ENCODE measurements at places on chromosomes 7 and 10.

DNA sequence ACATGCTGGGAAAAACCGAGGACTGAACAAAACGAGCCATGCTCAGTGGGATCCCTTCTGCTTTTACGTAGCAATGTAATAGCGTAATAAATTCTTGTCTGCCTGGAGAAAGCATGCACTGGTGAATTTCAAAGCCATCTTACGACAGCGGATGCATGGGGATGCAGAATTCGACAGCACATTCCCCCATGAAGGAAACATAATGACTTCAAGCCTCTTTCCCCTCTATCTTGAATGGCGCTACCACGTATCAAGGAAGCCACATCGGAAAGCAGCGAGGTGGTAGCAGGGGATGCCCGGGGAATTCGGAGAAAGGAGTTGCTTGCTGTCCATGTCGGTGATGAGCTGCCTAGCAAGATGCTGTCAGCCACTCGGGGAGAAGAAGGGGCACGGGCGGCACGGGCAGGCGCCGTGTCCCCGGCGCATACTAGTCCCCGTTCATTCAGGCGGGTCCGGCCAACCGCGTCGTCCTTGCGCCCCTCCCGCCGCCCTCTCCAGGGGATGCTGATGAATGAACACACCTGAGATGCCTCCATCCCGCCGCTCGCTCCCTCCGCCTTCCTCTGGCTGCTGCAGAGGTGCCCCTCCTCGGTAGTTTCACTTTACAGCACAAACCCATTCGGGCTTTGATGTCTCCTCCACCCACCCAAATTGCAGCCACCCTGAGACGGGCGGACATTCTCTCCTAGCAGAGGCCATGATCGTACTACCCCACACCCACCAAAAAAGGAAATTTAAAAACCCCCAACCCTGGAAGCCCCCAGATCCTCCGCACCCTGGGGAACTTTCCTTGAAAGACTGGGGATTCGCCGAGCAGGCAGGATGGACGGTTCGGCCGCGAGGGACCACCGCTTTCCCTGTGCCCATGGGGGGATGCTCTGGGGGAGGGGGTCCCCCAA, 644 bp downstream of the SORBS1 start:
- DNase-seq, result peak; percentile 61

DNA sequence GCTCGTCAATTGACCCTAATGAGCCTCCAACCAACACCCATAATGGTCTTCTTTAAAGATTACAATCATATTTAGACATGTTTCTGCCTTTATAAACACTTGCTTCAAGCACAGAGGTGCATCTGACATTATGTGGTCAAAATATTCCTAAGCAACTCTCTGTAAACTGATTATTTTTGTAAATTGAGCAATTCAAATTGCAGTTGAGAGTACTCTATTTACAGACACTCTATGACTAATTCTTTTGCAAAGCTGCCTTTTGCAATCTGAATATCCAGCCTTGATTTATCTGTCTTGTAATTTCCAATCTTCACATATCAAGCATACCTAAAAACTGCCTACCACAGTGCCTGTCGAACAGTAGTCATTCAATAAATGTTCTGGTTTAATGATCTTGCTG, 112.0 kb downstream of the PDE1C start:
- DNase-seq, result peak; percentile 40

DNA sequence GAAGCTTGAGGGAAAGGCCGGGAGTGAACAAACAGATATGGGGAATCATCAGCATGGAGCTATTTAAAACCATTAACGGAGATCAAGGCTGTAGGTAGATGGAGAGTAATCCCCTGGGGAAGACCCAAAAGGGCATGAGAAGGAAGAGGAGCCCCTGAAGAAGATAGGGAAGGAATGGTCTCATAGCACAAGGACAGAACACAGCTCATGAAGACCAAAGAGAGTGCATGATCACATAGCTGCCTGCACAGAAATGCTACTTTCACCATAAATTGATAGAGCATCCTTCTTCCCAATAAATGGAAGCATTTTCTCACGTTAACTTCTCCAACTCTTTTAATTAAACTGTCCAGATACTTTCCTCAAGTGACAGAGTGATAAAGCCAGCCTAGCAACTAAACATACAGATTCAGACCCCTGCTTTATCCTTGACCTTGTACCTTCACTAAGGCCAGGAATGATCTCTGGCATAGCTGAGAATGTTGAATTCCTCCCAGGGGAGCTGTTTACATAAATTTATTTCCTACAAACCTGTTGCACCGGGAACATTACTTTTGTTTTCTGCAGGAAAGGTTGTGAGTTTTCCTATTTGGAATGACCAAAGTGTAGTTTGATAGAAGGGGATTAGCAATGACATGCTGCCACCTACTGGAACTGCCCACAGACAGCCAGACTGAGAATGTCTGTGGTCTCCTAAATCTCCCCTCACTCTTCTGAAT, 110.8 kb upstream of the LRGUK start:
- peak; percentile 51 for DNase-seq

DNA sequence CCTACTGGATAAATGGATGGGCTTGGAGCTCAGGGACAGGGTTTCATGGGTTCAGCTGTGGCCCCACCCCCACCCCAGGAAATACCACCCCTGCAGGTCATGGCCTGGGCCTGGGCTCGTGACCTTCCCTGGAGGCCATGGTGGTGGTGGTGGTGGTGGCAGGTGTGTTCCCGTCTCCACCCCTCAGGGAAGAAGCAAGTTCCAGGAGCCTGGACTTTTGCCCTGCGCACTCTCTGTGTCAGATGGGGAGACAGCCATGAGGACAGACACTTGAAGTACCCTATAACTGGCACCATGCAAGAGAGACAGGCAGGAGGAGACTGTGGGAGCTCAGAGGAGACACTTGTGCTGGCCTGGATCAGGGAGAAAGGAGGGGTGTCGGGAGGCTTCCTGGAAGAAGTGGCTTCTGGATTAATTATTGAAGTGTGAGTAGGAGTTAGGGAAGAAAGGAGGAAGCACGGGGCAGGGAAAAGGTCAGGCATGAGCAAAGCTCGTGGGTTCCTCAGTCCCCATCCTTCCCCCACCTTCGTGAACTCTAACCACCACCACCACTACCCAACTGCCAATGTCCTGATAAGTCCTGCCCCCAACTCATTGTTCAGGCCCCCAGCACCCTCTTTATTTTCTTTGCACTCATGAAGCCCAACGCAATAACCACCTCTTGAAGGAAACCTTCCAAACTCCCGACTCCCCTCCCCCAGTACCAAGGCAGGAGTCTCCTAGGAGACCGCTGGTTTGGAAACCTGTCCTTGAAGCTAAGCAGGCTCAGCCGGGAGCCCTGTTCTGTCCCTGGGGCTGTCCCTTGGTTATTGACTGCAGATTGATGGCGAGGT, 8.9 kb downstream of the SH2B2 start:
- DNase-seq, result no peak

GRCh38 chr7:76261931-76262330, 40.5 kb upstream of the HSPB1 start:
- no peak for DNase-seq

DNA sequence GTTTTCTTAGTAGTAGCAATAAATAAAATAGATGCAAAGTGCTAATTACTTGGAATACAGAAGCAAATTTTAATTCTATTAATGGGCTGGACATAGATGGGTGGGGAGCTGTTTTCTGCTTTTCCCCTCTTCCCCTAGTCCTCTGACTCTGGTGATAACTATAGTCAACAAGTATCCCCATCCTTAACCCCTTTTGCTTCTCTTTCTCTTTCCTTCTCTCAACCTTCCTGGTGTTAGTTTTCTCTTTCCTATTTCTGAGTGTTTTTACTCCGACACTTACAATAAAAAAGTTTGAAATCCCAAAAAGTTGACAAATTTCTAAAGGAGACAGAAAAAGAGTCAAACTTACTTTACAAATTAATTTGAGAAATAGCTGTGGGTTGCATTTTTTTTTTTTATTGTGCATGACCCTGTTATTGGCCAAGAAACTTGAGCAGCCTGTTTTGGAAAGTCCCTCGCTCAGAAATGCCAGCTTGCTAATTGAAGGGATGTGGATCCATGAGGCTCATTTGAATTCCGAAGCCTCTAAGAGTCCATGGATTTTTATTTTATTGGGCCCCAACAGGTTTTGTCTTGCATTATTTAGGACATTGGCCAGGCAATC, 2.4 kb downstream of the FAS start:
- peak; percentile 54 for DNase-seq

DNA sequence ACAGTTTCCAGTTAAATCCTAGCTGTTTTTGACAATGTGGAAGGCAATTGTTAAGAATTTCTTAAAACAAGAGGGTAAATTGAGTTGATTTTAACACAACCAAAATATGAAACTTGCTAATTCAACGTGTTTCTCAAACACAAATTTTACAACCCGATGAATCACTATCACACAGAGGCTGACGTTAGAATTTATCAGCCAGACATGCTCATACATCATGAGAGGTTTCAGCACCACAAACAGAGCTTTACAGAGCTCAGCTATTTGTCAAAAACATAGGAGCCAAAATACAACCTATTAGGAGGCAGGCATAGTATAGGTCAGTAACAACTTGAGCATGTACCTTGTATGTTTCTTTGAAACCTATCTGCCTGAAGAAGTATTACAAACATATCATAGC, 36.1 kb downstream of the LRRN3 start:
- peak; percentile 66 for DNase-seq

DNA sequence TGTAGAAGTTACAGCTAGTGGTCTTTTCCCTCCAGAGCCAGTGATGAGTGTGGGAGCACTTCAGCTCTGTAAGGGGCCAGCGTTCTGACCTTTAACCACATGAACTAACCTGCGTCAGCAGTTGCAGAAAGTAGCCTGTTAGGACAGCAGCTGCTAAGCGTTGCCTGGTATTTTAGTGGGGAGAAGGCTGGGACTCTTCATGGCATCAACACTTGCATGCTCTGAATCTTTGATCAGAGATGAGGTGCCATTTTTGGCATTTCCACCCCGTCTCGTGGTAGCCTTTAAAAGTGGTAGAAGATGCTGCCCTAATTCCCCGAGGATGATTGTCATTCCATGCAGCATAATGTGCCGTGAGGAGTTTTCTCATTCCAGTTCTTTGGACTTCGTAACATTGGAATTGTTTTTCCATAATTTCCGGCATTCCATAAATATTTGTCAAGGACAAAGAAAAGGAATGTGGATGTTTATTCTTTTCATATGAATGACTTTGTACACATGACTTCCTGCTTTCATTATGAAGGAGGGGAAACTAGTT, 92.2 kb downstream of the AVL9 start:
- peak; percentile 99 for DNase-seq

DNA sequence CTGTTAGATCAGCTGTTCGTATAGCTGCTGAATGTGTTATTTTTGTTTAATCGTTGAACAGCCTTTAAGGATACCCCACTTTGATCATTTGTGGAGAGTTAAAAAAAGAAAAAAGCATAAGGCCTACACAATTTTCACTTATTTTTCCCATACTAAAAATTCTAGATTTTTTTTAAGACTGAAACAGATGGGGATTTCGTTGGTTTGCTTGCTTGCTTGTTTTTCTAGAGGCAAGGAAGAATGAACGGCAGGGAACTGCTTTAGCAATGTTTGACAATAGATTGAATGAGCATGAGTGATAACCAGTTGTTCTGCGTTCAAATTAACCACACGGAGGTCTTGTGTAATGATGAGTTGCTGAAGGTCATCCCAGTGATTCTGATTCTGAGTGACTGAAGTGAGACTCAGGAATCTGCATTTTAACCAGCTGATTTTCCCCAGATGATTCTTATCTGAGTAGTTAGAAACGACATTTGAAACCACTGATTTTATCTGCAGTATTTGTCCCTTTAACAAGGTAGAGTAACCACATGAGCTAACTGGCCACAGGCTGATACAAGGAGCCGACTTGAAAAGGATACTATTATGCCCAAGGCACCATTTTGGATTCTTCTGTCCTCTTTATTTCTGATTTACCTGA, 85.9 kb downstream of the GPR37 start:
- no peak for DNase-seq

DNA sequence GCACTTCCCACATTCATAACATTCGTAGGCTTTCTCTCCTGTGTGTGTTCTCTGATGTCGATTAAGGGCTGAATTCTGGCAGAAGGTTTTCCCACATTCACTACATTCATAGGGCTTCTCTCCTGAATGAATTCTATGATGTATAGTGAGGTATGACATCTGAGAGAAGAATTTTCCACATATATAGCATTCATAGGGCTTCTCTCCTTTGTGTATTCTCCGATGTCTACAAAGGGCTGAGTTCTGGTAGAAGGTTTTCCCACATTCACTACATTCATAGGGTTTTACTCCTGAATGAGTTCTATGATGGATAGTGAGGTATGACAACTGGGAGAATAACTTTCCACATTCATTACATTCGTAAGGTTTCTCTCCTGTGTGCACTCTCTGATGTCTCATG, 15.6 kb downstream of the ZNF12 start:
- no peak for DNase-seq

GRCh38 chr7:90629297-90629918, 33.3 kb downstream of the CDK14 start:
- DNase-seq, result peak; percentile 78

GRCh38 chr10:99532687-99533495, at the start of gene NKX2-3:
TSS of gene NKX2-3 (plus strand) at chr10:99532942. CDS start at chr10:99533132, 190 bp downstream.
- DNase-seq, result no peak

- DNase-seq, result peak; percentile 33
Observed at GRCh38 chr7:154960063-154960790, 42.7 kb downstream of the PAXIP1 start.

DNA sequence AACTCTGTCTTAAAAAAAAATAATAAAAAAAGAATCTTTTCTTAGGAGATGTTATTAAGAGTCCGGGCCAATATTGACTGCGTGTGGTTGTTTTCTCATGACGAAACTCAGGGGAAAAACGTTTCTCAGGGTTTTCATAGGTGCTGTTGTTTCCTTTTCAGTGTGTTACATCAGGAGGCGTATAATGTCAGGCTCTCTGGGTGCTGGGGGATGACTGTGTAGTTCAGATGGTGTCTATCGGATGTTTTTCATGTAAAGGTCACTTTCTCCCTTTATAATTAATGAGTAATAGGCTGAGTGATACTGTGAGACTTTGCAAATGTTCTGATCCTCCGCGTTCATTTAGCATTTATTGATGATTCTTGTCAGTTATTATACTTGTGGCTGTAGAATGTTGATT, 84.1 kb downstream of the TAF3 start:
- no peak for DNase-seq

- DNase-seq, result peak; percentile 70
Observed at GRCh38 chr7:19284596-19285300, 139.5 kb upstream of the FERD3L start.

- no peak for DNase-seq
Observed at GRCh38 chr7:112067632-112068540, 138.3 kb downstream of the DOCK4 start.

- peak; percentile 65 for DNase-seq
Observed at GRCh38 chr10:132593389-132593788, 55.8 kb downstream of the INPP5A start.

GRCh38 chr10:28790146-28790545, 112.8 kb downstream of the BAMBI start:
- DNase-seq, result no peak

GRCh38 chr7:67392596-67393438, 396.2 kb downstream of the TYW1 start:
- no peak for DNase-seq

- no peak for DNase-seq
Observed at GRCh38 chr7:55966851-55967250, 2.5 kb downstream of the NIPSNAP2 start.

GRCh38 chr10:32692174-32692573, 246.2 kb downstream of the CCDC7 start:
- peak; percentile 2 for DNase-seq

- no peak for DNase-seq
Observed at GRCh38 chr10:104072786-104073185, 12.9 kb downstream of the COL17A1 start.

All from choroid plexus epithelial cell (primary cell).